ENCODE measurements at places on chromosomes 3 and 15. TPM values are rescaled to one million over a fixed set of nuclear protein-coding genes. Genes with fewer than 3 reads are reported as not detected.

DNA sequence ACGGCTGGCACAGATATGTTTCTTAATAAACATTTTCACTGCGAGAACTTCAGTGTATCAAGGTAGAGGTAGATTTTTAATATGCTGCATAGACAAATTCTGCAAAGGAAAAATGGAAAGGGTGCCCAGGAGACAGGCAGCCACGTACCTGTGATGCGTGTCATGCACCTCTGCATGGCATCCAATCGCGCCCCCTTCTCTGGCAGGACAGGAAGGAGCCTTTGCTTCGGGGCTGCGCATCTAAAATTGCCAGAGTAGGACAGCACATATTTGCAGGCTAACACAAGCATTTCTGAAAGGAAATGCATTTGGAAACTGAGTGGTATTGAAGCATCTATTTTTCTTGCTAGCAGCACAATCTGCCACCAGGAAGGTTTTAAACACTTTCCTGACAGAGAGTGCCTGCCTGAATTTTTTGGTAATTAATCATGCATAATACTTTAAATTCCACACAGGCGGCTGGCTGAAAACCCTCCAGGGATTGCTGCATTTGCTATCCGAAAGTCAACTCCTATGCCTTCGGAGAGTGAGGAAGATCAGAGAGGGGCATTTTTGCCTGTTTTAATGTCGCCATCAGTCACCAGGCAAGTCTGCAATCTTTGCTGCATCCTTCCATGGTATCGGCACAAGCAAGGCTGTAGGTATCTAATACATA is 165.1 kb upstream of the ATP10A start:
- H3K27me3 ChIP-seq: no peaks in the 10 kb centered on the region
- no peaks in the 10 kb centered on the region for H3K4me1 ChIP-seq
- H3K27ac ChIP-seq: no peak overlapping the region
- no peak for DNase-seq

The SNTN gene
- not detected for total RNA-seq

DNA sequence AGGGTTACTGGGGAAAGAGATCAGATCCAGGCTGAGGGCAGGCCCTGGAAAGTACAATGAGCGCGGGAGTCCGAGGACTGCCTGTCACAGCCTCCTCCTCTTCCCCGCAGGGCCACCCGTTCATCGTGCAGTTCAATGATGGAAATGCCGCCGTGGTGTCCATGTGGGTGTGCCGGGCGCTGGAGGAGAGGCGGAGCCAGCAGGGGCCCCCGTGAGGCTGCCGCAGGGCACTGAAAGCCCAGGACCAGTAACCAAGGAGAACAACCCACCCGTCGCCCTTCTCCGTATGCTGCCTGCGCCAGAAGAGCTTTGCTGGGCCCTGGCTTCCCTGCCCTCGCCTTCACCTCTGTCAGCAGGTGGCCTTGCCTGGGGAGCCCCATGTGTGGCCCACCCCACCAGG is 18.8 kb upstream of the SKOR1 start:
- no peak for DNase-seq
- H3K27ac ChIP-seq: no peak overlapping the region
- no peak overlapping the region for H3K4me3 ChIP-seq

DNA sequence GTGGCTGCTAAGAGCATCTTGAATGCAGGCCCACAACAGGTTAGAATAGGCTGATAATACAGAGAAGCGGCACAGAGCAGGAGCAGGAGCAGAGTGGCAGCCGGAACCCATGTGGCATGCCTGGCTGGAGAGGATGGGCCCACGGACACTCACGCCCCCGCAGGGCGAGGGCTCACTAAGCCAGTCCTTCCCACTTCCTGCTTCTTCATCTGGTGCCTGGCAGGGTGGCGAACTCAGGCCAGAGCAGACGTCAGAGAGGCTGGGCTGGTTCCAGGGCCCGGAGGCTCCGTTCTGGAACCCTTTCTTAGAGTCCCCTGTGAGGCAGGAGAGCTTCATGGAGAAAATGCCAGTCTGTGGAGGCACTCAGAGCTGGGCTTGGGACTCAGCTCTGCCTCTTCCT is 195.1 kb downstream of the NTRK3 start:
- H3K27me3 ChIP-seq: no peaks in the 10 kb centered on the region
- no peak for DNase-seq
- H3K36me3 ChIP-seq: no peaks in the 10 kb centered on the region
- no peak overlapping the region for H3K27ac ChIP-seq
- H3K4me3 ChIP-seq: no peak overlapping the region

- peaks cover 1% of the 10 kb centered on the region for H3K27me3 ChIP-seq
- no peak overlapping the region for H3K4me3 ChIP-seq
- DNase-seq: no peak
- no peaks in the 10 kb centered on the region for H3K36me3 ChIP-seq
Measured at GRCh38 chr3:46416125-46416810, 9.2 kb downstream of the CCRL2 start.

DNA sequence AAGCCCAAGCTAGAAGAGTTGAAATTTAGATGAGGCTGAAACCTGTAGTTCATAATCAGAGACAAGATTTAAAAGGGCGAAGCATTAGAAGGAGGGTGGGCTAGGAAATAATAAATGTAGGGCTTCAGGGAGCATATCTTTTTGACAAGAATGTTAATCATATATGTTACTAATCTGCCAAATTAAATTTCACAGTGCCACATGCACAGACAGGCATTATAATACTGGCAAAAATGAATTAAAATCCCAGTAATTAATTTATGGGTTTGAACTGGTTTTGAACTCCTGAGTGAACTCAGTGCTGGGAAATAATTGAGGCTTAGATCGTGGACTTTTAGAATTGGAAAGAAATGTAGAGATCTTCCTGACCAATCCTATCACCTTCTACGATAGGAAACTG is 383.5 kb upstream of the IL12A start:
- no peak overlapping the region for H3K4me3 ChIP-seq
- H3K36me3 ChIP-seq: no peaks in the 10 kb centered on the region
- H3K4me1 ChIP-seq: no peaks in the 10 kb centered on the region
- no peak overlapping the region for H3K27ac ChIP-seq
- DNase-seq: no peak

- H3K36me3 ChIP-seq: no peaks in the 10 kb centered on the region
- no peaks in the 10 kb centered on the region for H3K4me1 ChIP-seq
- H3K27ac ChIP-seq: no peak overlapping the region
- H3K4me3 ChIP-seq: no peak overlapping the region
Measured at GRCh38 chr3:109257269-109257668, 59.0 kb downstream of the DPPA2 start.

The PDHB gene
- 153 TPM for total RNA-seq

DNA sequence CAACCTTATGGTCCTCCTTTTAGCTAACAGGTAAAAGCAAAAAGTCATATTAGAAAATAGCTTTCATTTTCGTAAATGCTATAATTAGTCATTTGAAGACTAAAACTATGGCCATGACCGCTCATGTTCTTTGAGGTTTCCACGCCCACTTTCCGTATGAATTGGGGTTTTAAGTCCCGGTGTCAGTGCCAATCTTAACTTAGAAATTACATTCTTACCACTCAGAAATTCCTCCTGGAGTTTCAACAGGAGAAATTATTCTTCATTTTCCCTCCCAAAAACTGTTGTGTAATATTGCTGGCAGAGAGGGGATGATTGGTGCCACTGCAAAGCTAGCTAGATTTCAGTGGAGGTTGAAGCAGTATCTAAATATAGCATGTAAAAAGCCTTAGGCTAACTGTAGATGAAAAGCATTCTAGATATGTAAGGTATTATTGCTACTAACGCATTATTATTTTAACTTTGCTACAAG is 71.0 kb upstream of the MDFIC2 start:
- no peaks in the 10 kb centered on the region for H3K27me3 ChIP-seq
- H3K4me3 ChIP-seq: no peak overlapping the region
- no peak for DNase-seq
- no peaks in the 10 kb centered on the region for H3K4me1 ChIP-seq

- no peak overlapping the region for H3K4me3 ChIP-seq
- no peaks in the 10 kb centered on the region for H3K4me1 ChIP-seq
- no peaks in the 10 kb centered on the region for H3K27me3 ChIP-seq
- no peak overlapping the region for H3K27ac ChIP-seq
- no peak for DNase-seq
- H3K36me3 ChIP-seq: no peaks in the 10 kb centered on the region
Measured at GRCh38 chr3:55624238-55624637, 137.1 kb upstream of the WNT5A start.

- H3K36me3 ChIP-seq: no peaks in the 10 kb centered on the region
- H3K27ac ChIP-seq: no peak overlapping the region
- peak overlapping the region; percentile 57 for H3K4me3 ChIP-seq
- H3K4me1 ChIP-seq: peaks cover 23% of the 10 kb centered on the region
- H3K27me3 ChIP-seq: peaks cover 55% of the 10 kb centered on the region
Measured at GRCh38 chr15:76163457-76164295, 103.9 kb downstream of the TMEM266 start.

The GOLGA6L7 gene
- not detected for total RNA-seq

The GUCA1C gene
- total RNA-seq: not detected

- no peak overlapping the region for H3K4me3 ChIP-seq
- H3K27ac ChIP-seq: no peak overlapping the region
- H3K27me3 ChIP-seq: no peaks in the 10 kb centered on the region
- H3K4me1 ChIP-seq: peaks cover 5% of the 10 kb centered on the region
Measured at GRCh38 chr3:47197287-47197686, 33.4 kb upstream of the SETD2 start.

GRCh38 chr15:49441356-49441755 is 18.3 kb downstream of the FGF7 start:
- no peak for DNase-seq
- H3K27ac ChIP-seq: no peak overlapping the region
- H3K4me1 ChIP-seq: no peaks in the 10 kb centered on the region
- H3K36me3 ChIP-seq: no peaks in the 10 kb centered on the region
- no peak overlapping the region for H3K4me3 ChIP-seq

DNA sequence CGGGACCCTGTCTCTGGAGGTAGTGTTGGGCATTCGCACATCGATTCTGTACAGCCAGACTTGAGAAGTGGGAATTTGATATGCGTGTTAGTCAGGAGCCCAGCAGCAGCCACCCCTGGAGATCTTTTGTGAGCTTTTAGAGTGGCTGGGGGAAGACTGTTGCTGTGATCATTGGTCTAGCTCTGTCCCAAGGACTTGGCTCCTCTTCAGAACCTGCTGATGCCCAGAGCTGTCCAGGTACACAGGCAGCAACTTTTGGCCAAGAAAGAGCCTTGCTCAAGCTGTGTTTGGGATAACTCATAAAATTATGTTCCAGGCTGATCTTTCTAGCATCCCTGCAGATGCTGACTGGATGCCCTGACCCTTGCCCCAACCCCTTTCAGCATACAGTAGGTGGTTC is 29.3 kb downstream of the LIMD1 start:
- H3K36me3 ChIP-seq: no peaks in the 10 kb centered on the region
- H3K4me3 ChIP-seq: no peak overlapping the region
- H3K27me3 ChIP-seq: no peaks in the 10 kb centered on the region

Measured in HepG2 (cell line).